ENCODE measurements at places on chromosomes 11 and 22. TPM values are rescaled to one million over a fixed set of nuclear protein-coding genes. Genes with fewer than 3 reads are reported as not detected.

- H3K4me1 ChIP-seq = peaks cover 2% of the 10 kb centered on the region
- DNase-seq = no peak
- H3K36me3 ChIP-seq = no peaks in the 10 kb centered on the region
- H3K27ac ChIP-seq = no peak overlapping the region
- H3K27me3 ChIP-seq = no peaks in the 10 kb centered on the region
- H3K4me3 ChIP-seq = no peak overlapping the region
Measured at GRCh38 chr22:28331695-28332094, 347.9 kb downstream of the TTC28 start.

DNA sequence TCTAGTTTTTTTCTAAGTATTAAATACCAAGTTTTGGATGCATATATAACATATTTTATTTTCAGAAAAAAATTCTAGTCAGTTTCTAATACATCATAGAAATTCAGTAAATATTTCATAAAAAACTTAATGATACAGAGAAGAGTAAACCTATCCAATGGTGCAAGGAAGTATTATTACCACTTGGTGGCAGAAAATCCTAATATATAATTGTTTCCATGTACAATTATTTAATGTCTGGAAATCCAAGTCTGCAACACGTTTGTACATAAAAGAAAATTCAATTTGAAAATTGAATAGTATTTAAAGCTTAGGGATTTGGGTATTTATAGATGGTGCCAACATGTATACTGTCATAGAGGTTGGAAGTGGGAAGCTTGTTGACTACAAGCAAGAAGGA lies 127.0 kb downstream of the TRPC6 start:
- no peak overlapping the region for H3K4me3 ChIP-seq
- H3K36me3 ChIP-seq = no peaks in the 10 kb centered on the region
- no peaks in the 10 kb centered on the region for H3K27me3 ChIP-seq

- H3K4me1 ChIP-seq = no peaks in the 10 kb centered on the region
- H3K36me3 ChIP-seq = no peaks in the 10 kb centered on the region
- DNase-seq = no peak
- no peak overlapping the region for H3K27ac ChIP-seq
Measured at GRCh38 chr11:79609511-79609910, 168.7 kb upstream of the TENM4 start.

- no peaks in the 10 kb centered on the region for H3K4me1 ChIP-seq
- no peaks in the 10 kb centered on the region for H3K36me3 ChIP-seq
- DNase-seq = no peak
- no peak overlapping the region for H3K4me3 ChIP-seq
- H3K27ac ChIP-seq = no peak overlapping the region
Measured at GRCh38 chr22:47419239-47419638, 656.8 kb downstream of the TBC1D22A start.

DNA sequence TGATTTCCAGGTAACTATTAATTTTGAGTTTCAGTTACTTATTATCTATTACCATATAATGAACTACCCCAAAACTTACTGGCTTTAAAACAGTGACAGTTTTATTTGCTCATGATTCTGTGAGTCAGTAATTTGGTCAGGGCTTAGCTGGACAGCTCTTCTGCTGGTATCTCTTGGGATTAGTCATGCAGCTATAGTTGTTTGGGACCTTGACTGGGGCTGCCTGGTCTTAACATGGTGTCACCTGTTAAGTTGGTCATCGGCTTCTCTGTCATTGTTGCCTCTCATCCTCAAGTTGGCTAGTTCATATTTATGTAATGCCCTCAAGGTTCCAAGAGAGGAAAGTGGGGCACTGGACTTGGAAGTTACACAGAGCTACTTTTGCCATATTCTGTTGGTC lies 177.5 kb downstream of the TMEM135 start:
- no peaks in the 10 kb centered on the region for H3K36me3 ChIP-seq
- no peaks in the 10 kb centered on the region for H3K4me1 ChIP-seq
- H3K4me3 ChIP-seq = no peak overlapping the region

DNA sequence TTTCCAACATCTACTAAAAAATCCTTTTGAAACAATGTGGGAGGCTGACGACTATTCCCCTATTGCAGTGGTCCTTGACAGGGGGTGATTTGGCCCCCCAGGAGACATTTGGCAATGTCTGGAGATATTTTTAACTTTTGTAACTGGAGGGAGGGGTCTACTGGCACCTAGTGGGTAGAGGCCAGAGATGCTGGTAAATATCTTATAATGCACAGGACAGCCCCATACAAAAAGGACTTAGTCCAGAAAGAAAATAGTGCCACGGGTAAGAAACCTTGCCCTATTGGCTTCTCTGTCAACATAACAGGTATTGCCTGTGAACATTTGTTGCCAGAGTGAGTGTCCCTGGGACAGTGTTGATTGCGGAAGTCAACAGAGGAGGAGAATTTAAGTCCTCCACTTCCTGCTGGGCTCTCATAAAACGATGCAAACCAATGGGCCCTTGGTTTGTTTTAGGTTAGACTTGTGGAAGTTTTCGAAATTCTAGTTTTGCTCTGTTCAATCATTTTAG lies 101.6 kb downstream of the MAML2 start:
- H3K27me3 ChIP-seq = no peaks in the 10 kb centered on the region
- no peaks in the 10 kb centered on the region for H3K36me3 ChIP-seq
- H3K4me1 ChIP-seq = peaks cover 2% of the 10 kb centered on the region
- H3K4me3 ChIP-seq = no peak overlapping the region
- DNase-seq = no peak

- no peak overlapping the region for H3K4me3 ChIP-seq
- no peaks in the 10 kb centered on the region for H3K27me3 ChIP-seq
- H3K36me3 ChIP-seq = no peaks in the 10 kb centered on the region
- H3K27ac ChIP-seq = no peak overlapping the region
- no peak for DNase-seq
Measured at GRCh38 chr22:37281646-37282384, 493 bp upstream of the CYTH4 start.

DNA sequence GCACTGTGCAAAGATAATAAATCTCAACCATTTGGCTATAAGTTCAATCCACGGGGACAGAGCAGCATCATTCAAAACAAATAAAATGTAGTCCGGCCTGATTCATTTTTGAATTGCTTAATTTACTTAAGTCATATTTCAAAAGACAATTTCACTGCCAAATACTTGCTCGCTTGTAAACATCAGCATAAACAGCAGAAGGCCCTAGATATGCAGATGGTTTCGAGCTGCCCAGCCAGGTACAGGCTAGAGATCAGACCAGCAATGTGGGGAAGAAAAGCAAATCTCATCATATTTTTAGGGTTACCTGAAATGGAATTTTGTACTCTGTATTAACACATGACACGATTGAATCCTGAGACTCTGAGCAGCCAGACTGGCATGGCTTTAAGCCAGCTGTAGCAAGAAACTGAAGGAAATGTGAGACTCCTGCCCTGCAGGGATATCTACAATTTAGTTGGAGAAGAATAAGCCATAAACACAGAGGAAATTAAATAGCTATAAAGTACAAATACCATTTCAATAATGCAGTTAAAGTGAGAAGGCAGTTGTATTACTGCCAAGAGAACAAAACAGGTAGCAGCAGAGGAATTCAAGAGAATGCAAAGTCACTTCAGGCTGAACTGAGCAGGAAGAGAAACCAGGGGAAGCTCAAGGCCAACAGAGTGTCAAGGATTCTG lies 440.3 kb downstream of the ETS1 start:
- H3K4me1 ChIP-seq = no peaks in the 10 kb centered on the region
- no peak overlapping the region for H3K27ac ChIP-seq
- no peak for DNase-seq
- no peaks in the 10 kb centered on the region for H3K27me3 ChIP-seq
- no peak overlapping the region for H3K4me3 ChIP-seq

- H3K4me3 ChIP-seq = no peak overlapping the region
- DNase-seq = peak; percentile 89
- no peaks in the 10 kb centered on the region for H3K4me1 ChIP-seq
- H3K36me3 ChIP-seq = no peaks in the 10 kb centered on the region
- H3K27me3 ChIP-seq = no peaks in the 10 kb centered on the region
Measured at GRCh38 chr22:24525416-24526037, 29.4 kb downstream of the GUCD1 start.

DNA sequence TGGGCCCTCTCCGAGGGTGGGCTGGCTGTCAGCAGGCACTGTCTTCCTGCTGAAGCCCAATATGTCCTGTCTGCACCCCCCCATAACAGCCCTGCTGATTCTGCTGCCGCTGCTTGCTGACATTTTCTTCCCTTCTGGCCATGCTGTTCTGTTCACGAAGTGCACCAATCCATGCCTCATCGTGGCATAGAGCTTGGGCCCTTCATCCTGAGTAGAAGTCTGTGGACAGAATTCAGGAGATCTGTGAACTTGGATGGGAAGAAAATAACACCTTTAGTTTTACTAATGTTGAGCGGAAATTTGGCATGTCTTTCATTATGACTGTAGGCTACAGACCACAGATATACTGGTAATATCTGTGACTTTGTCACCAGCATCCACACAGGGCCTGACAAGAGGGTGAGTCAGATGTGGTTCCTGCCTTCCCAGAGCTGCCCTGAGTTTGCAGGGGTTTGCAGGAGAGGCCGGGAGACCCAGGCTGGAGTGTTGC lies 14.1 kb upstream of the KIAA0930 start:
- no peaks in the 10 kb centered on the region for H3K27me3 ChIP-seq
- no peak overlapping the region for H3K27ac ChIP-seq
- no peak for DNase-seq
- H3K4me1 ChIP-seq = no peaks in the 10 kb centered on the region
- no peaks in the 10 kb centered on the region for H3K36me3 ChIP-seq

DNA sequence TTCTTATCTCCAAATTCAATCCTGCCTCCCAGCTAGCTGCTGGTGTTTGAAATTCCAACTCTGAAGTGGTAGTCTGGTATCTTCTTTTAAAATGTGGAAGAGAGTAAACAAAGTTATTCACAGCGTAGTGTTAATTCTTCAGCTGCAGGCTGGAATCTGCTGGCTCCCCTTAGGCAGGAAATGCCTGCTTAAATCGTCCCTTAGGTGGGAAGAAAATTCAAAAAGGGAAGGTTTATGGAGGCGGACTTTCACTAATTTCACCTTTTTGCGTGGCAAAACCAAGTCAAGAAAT lies 439.0 kb upstream of the CCDC90B start:
- H3K27ac ChIP-seq = no peak overlapping the region
- no peaks in the 10 kb centered on the region for H3K4me1 ChIP-seq
- no peaks in the 10 kb centered on the region for H3K27me3 ChIP-seq
- no peak for DNase-seq
- peak overlapping the region; percentile 41 for H3K4me3 ChIP-seq

DNA sequence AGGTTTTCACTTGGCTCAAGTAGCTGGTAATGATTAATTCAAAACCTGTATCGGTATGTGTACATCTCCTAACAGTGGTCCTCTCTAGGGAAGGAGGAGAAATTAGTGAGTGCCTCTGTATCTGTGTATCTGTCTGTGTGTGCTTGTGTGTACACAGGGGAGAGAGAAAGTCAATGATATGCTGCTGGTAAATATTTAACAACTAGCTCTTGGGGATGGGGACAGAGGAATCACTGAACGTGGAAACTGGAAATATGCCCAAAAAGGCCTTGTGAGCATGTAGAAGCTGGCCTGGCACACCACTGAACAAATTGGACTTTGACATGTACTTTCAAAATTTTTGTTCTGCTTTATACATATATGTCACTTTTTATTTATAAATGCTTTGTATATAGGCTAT lies 214.0 kb upstream of the SYN3 start:
- H3K27ac ChIP-seq = peak overlapping the region; percentile 2
- no peaks in the 10 kb centered on the region for H3K4me1 ChIP-seq
- peaks cover 3% of the 10 kb centered on the region for H3K36me3 ChIP-seq

GRCh38 chr22:43305806-43306205 lies 37.4 kb downstream of the SCUBE1 start:
- no peak overlapping the region for H3K4me3 ChIP-seq
- H3K27me3 ChIP-seq = no peaks in the 10 kb centered on the region
- peak overlapping the region; percentile 23 for H3K27ac ChIP-seq
- no peak for DNase-seq
- H3K36me3 ChIP-seq = no peaks in the 10 kb centered on the region

DNA sequence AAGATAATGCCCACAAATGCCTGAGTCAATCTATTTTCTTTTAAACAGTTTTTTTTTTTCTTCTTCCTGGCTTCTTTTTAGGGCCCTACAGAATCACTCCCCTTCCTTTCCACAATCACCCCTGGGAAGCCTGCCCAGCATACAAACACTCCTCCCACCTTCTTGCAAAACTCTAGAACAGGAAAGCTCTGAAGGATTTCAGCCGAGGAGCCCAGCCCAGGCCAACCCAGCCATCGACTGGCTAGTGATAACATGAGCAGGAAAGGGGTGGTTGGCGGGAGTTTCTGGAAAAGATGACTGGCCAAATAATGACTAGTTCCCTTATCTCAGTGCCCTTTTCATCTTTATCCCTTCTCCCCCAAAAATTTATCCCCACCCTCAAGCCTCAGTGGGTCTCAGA lies 68.2 kb downstream of the USP35 start:
- no peak overlapping the region for H3K4me3 ChIP-seq
- H3K27me3 ChIP-seq = no peaks in the 10 kb centered on the region
- no peaks in the 10 kb centered on the region for H3K36me3 ChIP-seq
- DNase-seq = peak; percentile 93
- H3K4me1 ChIP-seq = peaks cover 2% of the 10 kb centered on the region

The SLC35E4 gene
- 6.2 TPM for total RNA-seq

The ABTB2 gene
- 11.4 TPM for total RNA-seq

The GLYAT gene
- not detected for total RNA-seq

The TCF20 gene
- 29.9 TPM for total RNA-seq

The TMEM132A gene
- 4.5 TPM for total RNA-seq

The CSNK2A3 gene
- total RNA-seq = 3.9 TPM

The RIC3 gene
- 7.8 TPM for total RNA-seq

The POU2AF1 gene
- 0.45 TPM for total RNA-seq

The PDGFD gene
- 47.7 TPM for total RNA-seq

The C11orf91 gene
- 0.97 TPM for total RNA-seq

The CHRM1 gene
- total RNA-seq = not detected
